ENCODE measurements at places on chromosomes 1 and 21. TPM values are rescaled to one million over a fixed set of nuclear protein-coding genes. Genes with fewer than 3 reads are reported as not detected.

MAD2L2 gene
- total RNA-seq, result 18.7 TPM

PRELP gene
- 243 TPM for total RNA-seq

FAM177B gene
- total RNA-seq, result not detected

DNA sequence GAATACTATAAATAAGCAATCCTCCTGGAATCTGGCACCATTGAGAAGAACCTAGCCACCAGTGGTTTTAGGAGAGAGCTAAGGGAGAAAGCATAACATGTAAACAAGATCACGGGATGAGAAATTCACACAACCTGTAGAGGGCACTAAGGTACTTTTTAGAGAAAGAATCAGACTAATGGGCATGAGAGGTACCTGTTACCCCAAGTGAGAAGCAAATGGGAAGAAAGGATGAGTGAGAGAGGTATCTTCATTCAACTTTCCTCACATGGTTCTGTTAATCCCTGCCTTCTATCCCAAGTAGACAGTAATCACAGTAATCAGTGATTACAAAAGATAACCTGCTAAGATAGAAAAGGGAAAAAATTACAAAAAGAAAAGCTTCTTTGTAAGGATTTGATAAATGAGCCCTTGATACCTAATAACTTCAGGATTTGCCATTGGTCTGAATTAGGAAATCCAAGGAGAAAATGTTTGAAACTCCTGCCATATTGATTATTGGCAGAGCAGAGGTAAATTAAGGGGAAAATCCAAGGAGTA, 251.1 kb upstream of the ADGRL2 start:
- DNase-seq, result no peak

DNA sequence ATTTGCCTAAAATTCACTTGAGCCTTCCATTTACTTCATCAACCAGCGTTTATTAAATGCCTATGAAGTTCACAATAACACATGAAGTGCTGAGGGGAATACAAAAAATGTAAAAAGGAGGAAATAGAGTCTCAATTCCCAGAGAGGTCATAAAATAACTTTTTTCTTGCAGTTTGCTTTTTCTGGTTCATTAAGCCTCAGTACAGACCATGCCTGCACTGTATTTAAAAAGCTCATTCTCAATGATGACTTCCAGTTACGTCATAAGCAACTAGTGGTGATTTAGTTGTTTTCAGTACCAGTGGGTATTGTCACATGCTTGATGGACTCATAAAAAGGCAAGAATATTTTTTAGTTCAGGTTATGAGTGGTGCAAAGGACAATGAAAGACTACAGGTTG, 160.1 kb upstream of the UBE2U start:
- no peak for DNase-seq

CDC42SE1 gene
- 18.2 TPM for total RNA-seq

DNA sequence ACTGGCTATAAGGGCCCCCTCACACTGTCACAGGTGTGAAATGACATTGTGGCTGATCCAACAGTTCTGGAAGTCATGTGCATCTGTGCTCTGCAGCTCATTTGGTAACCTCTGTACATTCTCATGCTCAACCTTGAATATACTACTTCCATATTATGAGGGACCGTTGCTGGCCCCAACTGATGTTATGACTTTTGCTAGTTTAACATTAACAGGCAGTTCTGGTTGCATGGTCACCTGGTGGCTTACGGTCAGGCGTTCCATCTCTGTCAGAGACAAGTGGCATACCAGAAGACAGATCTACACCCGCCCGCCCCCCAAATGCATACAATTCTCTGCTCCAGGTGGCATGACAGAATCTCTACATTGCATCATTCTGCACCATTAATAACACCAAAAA, 6.0 kb upstream of the DIP2A start:
- no peak for DNase-seq

CFAP107 gene
- not detected for total RNA-seq

DNA sequence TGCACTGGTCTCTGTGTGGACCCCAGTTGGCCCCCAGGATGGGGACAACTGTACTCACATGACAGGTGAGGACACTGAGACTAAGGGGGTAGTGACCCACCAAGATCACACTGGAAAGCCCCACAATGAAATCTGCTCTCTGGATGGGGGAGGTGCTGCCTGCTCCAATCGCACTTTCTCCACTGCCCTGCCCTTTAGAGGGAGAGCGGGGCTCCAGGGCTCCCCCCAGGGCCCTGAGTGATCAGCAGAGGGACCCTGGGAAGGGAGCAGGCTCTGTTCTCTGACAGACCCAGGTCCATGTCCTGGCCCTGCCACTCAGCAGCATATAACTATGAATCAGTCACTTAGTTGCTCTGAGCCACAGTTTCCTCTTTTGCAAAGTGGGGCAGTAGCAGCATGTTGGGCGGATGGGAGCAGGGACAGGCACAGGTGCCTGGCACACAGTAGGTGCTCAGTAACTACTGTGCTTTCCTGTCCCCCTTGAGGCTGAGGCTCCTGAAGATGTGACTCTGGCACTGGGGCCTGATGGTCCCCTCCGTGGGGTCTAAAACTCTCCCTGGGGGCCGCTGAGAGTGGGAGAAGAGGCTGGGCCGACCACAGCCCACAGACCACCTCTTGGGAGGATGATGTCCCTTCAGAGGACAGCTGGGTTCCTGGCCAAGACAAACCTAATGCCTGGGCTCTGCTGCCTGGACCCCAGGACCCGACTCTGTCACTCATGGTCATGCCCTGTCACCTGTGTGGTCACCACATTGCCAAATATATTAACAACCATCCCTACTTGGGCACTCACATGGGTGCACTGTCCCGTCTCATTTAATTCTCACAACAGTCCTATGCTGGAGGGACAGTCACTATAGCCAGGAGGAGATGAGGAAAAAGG, 222.7 kb downstream of the PTPRU start:
- no peak for DNase-seq

- DNase-seq, result no peak
These were observed 4.4 kb downstream of the TYW3 start for GRCh38 chr1:74737333-74737732.

- DNase-seq, result no peak
These were observed 11.5 kb downstream of the YBEY start for GRCh38 chr21:46297338-46298271.

RXFP4 gene
- not detected for total RNA-seq

DNA sequence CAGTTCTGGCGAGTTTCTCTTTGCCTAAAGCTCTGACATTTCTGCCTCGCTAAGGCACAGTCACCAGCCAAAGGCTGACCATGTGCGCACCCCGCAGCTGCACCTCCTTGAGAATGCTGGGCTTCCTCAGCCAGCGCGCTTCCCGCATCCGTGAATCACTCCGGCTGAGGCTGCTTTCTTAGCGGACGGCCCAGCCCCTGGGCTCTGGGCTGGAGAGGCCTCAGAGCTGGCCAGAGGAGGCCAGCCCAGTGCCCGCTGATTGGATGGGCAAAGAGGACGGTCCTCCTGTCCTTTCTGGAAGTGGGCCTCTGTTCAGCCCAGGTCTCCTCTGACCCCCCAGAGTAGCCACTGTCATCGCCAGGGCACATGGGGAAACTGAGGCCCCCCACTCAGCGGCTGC, 56.1 kb downstream of the PRDM16 start:
- no peak for DNase-seq

DNA sequence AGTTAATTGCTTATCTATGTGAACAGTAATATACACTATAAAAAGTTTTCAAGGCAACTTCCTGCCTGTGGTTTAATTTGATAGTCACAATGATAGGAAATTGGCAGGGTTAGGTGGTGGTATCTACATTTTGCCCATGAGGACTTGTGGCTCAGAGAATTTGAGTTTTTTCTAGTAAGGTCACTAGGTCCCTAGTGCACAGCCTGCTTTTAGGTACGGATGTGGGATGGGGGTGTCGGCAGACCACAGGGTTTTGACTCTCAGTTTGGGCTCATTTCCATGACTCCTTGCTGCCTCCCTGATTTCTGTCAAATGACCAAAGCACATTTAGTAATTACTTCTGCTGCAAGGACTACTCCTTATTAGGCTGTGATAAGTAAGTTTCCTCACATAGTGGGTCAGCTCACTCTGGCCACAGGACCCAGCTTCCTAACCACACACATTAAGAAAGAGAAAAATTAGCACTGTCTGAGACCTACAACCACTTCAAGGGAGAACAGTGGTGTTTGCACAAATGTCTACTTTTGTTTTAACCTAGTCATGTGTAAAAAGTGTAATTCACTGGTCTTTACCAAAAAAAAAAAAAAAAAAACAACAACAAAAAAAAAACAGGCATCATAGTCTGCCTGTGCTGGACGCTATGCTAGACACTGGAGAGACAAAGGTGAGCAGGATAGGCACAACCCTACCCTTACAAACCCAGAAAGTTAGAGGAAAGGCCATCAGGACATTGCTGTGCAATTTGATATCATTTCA, 43.7 kb downstream of the MRPL39 start:
- DNase-seq, result no peak
